ENCODE measurements at places on chromosomes 13 and 19.

GRCh38 chr13:93233997-93234416 is 7.4 kb downstream of the GPC6 start:
- no peak for DNase-seq

GRCh38 chr13:21039097-21039800 is 22.1 kb downstream of the LATS2 start:
- no peak for DNase-seq

DNA sequence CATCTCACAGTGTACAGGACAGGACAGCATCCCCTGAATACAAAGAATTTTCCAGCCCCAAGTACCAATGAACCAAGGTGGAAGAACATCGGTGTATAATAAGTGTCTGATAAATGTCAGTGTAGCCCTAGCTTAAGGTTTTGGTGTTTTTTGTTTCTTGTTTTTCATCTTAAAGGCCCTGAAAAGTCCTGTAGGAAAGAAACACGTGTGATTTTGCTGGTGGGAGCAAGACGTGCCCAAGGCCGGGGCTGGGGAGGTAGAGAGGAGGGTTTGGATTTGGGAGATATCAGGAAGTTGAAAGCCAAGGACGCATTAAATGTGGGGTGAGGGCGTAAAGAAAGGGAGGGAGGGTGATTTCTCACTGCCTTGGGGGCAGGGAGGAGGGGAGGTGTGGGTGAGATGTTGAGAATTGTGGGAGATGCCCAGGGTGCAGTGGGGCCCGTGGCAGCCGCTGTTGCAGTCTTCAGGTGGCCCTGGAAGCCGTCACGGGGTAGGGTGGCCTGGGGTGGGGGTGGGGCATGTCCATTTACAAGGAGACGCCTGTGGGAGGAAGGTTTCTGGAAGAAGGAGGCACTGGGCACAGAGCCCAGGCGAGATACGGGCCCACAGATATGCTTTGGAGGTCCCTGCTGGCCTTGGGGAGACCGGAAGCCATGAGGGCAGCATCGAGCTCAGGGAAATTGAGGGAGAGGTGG is 6.7 kb downstream of the CAMSAP3 start:
- DNase-seq, result no peak

DNA sequence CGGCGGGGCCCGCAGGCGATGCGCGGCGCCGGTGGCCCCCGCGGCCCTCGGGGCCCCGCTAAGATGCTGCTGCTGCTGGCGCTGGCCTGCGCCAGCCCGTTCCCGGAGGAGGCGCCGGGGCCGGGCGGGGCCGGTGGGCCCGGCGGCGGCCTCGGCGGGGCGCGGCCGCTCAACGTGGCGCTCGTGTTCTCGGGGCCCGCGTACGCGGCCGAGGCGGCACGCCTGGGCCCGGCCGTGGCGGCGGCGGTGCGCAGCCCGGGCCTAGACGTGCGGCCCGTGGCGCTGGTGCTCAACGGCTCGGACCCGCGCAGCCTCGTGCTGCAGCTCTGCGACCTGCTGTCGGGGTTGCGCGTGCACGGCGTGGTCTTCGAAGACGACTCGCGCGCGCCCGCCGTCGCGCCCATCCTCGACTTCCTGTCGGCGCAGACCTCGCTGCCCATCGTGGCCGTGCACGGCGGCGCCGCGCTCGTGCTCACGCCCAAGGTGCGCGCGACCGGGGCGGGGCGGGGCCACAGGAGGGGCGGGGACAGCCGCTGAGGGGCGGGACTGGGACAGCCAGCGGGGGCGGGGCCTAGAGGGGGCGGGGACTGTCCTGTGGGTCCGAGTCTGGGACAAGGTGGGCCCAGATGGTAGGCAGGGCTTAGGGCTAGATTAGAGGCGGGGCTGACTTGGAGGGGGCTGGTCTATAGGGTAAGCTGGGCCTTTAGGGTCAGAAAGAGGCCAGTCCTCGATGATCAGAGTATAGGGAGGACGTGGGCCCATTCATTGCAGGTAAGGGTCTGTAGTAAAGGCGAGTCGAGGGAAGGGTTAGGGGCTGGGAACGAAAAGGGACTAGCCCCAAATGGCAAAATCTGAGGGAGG is 5.1 kb downstream of the GRIN2D start:
- peak; percentile 92 for DNase-seq

DNA sequence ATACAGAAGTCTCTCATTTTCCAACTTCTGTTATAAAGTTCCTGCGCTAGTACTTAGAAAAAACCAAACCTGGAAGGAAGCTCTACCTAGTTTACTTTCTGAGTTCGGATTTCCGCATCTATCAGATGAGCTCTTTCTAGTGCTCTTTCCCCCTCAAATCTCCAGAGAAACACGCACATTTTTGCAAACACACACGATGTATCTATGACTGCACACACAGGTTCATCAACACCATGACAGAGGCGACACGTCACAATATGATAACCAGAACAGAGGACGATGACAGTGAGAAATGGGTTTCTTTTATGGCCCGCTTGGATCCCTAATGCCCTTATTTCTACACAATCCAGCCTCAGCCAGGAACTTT is 629 bp upstream of the LRRC63 start:
- peak; percentile 44 for DNase-seq

- DNase-seq, result no peak
These were observed 43.0 kb upstream of the UQCRFS1 start for GRCh38 chr19:29255912-29256311.

GRCh38 chr13:108269601-108270328 is at the start of gene TNFSF13B:
Gene TNFSF13B, plus strand, starts transcription at chr13:108269718. Its CDS starts 178 bp downstream, at chr13:108269896.
- peak; percentile 59 for DNase-seq

DNA sequence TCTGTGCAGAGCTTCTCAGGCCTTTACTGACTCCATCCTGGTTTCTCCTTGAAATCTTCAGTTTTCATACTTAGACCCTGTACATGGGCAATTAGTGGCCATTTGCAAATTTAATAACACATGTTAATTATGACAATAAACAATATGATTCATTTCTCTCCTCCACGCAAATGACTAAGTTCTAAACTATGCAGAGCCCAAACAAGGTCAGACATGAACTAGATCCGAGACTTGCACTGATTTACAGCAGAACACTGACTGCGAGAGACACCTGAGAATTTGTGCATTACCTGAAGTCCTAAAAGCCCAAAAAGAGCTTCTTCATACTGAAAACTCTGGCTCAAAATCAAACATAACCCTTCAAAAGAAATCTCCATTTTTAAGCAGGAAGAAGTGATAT is 521.8 kb downstream of the MYO16 start:
- DNase-seq, result no peak

DNA sequence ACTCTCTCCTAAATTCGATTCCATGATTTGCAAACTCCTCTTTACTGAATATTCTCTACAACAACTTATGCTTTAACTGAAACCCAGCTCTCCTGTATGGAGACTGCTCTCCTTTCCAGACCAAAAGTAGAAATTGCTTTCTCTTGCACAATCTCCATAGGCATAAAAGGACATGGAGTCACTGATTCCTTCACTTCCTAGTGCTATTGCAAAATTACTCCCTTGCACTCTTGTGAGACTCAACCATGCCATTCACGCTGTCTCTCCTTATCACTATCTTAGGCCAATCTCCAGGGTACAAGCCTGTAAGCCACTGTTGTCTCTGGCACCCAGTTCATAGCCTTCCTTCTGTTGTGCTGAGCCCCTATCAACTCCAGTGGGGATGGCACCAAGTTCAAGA is 30.6 kb downstream of the SERPINE3 start:
- DNase-seq, result no peak

GRCh38 chr19:47331931-47332547 is at the start of gene C5AR2:
Gene C5AR2, plus strand, starts transcription at chr19:47332175. Its CDS starts 8,625 bp downstream, at chr19:47340800.
- DNase-seq, result no peak

- DNase-seq, result peak; percentile 75
These were observed at the start of gene ZNF579 for GRCh38 chr19:55580628-55581144. Gene ZNF579, minus strand, starts transcription at chr19:55580848. Its CDS starts 1,209 bp downstream, at chr19:55579639.

DNA sequence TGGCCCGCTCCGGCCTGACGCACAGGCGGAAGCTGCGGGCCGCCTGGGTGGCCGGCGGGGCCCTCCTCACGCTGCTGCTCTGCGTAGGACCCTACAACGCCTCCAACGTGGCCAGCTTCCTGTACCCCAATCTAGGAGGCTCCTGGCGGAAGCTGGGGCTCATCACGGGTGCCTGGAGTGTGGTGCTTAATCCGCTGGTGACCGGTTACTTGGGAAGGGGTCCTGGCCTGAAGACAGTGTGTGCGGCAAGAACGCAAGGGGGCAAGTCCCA is 4.4 kb downstream of the FFAR1 start:
- DNase-seq, result no peak

DNA sequence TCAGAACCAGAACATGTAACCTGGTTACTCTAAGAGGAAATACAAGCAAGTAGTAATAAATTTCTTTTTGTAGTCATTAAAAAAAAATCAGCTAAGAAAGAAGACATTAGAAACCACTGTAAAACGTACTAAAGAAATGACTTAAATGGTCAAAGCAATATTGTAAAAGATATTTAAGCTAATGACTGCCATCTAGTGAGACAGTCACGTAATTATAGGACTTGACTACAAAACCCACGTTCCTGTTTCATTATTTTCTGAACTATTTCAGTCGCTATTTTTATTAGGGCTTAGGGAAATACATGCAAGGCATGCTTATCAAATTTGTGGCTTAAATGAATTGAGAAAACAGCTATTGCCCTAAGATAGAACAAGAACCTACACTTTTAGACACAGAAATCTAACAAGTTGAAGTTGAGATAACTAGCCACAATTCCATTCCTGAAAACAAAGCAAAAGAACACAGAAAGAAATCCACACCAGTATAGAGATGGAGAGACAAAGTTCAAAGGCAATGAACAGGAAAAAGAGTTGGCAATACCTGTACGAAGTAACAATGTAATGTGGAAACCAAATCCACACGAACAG is 17.9 kb downstream of the ALG5 start:
- no peak for DNase-seq

DNA sequence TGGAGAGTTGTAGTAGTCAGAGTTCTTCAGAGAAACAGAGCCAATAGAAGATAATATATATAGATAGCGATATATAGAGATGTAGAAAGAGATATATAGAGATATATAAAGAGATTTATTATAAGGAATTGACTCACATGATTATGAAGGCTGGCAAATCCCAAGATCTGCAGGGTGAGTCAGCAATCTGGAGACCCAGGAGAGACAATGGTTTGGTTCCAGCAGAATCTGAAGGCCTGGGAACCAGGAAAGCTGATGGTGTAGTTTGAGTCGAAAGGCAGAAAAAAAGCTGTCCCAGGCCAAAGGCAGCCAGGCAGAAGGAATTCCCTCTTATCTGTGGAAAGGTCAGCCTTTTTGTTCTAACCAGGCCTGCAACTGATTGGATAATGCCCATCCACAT is 194.1 kb downstream of the NUFIP1 start:
- no peak for DNase-seq

DNA sequence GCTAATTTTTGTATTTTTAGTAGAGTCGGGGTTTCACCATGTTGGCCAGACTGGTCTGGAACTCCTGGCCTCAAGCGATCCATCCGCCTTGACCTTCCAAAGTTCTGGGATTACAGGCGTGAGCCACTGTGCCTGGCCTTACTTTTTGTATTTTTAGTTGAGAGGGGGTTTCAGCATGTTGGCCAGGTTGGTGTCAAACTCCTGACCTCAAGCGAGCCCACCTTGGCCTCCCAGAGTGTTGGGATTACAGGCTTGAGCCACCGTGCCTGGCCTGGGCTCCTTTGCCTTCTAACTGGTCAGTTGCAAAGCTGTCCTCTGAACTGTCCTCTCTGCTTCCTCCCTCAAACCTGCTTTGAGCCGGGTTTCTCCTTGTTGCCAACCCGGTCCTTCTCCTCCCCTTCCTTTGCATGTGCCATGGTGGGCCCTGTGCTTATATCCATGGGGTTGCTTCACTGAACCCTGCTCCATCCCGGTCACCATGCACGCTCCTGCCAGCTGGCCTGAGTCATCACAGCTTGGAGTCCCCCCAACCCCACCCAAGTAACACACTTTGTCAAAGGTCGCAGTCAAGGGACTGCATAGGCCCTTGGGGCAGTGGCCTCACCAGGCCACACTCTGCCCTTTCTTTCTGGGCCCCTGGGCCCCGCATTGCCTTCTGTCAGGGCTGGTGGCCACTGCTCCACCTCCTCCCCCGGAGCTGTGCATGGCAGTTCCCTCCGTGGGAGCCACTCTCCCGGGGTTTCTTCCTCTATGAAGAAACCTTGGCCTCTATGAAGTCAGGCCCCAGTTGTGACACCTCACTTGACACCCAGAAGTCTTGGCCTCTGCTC is 21.2 kb downstream of the WTIP start:
- peak; percentile 14 for DNase-seq

- DNase-seq, result no peak
These were observed 22.6 kb downstream of the SUGP1 start for GRCh38 chr19:19297759-19298158.

DNA sequence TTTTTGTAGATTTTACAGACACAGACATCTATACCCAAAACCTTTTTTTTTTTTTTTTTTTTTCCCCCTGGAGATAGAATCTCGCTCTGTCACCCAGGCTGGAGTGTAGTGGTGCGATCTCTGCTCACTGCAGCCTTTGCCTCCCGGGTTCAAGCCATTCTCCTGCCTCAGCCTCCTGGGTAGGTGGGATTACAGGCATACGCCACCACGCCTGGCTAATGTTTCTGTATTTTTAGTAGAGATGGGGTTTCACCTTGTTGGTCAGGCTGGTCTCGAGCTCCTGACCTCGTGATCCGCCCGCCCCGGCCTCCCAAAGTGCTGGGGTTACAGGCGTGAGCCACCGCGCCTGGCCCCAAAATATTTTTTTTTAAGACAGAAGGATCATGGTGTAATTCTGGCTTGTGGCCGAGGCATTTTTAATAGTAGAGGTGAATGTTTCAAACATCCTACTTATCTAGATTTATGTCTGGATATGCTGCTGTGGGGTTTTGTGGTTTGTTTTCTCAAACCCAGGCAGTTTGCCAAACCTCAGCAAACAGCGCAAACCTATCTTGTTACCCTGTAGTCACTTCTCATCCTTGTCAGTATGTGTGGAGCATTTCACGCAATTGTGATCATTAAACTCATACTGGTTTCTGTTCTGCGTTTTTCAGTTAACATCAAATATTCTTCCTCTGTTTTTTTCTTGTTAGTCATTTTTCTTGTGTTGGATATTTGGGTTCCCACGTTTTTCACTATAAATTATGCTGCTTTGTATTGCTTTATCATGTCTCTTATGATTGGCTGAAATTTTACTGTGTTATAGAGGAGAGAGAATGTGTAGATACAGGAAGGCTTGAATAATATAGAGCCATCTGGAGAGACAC is 36.2 kb upstream of the GARRE1 start:
- DNase-seq, result peak; percentile 69

- DNase-seq, result no peak
These were observed 1315.8 kb downstream of the EFNB2 start for GRCh38 chr13:105219651-105220050.

DNA sequence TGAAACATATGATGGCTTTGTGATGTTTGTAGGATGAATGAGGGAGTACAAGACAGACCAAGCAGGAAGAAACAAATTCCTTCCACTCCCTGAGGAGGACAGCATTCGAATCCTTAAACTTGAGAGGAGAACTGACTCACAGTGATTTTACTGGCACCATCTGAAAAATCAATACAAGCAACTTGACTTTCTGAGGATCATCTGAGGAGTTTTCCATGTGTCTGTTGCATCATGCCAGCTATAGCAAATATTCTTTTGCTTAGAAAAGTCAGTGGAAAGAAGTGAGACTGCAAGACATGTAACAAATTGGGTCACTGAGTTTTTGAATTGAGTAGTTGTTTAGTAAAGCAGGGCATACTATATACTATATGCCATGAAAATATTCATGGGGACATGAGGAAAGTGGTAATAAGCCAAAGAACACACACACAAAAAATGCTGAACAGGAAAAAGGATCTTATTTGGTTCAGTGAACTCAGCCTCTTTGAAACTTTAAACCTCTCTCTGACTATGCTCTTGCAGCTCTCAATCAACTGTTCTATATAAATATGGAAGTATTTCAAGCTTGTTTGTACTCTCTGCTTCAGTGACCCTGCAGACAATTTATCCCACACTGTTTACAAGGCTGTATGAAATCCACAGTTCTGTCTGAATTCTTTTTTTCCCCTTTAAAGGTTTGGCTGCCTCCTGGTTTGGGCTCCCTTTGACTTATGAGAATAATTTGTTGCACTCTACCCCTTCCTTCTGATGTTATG is 35.5 kb downstream of the SERTM1 start:
- no peak for DNase-seq
